ENCODE measurements at places on chromosomes 11 and 22.

- no peak for DNase-seq
Observed at GRCh38 chr11:9047964-9048523, 43.4 kb downstream of the SCUBE2 start.

DNA sequence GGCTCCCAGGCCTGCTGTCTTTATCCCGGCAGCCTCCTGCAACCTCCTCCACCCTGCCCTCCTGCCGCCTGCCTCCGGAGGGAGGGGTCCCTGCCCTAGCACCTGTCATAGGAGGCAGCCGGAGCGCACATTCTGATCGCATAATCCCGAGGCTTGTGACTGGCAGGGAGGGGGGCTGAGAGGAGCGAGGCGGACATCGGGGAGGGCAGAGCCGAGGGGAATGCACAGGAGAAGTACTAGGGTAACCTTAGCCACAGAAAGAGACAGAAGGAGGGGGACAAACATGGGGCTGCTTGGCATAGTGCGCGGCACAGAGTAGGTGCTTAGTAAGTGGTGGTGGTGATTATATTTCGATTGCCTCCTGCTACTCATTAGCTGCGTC lies 9.2 kb upstream of the ALX4 start:
- DNase-seq: no peak

DNA sequence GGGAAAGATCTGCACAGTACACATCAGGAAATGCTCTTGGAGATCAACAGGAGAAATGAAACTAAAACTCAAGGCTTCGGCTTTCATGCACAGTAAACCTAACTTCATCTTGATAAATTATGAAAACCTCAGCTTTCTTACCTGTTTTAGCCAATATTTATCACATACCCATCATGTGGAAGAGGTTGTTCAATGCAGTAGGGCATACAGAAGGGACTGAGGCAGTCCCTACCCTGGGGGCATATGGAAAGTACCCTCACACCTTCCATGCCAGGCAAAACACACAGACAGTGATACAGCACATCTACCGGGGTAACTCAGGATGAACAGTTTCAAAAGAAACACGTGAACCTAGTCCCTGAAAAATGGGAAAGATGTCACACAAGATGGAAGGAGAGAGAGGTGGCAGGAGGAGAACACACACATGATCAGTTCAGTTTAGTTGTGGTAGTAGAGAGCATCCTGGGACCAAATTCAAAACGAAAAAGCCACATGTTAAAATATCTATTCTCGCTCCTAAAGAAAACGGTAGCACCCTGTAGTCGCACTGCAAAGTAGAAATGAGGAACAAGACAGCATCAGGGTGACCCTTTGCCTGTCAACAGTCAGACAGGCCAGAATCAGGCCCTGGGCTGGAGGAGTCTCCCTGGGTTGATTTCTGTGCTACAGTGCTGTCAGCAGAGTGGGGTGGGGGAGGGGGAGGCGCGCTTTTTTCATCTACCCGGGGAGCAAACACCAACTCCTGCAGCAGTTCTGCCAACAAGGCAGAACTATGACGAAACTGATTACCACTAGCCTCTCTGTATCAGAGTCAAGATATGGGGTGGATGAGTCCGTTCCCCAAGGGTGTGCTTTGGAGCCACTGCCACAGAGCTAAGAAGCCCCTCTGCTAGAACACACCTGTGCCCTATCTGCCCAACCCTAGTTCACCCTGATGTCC lies 1.3 kb downstream of the HIRA start:
- no peak for DNase-seq

DNA sequence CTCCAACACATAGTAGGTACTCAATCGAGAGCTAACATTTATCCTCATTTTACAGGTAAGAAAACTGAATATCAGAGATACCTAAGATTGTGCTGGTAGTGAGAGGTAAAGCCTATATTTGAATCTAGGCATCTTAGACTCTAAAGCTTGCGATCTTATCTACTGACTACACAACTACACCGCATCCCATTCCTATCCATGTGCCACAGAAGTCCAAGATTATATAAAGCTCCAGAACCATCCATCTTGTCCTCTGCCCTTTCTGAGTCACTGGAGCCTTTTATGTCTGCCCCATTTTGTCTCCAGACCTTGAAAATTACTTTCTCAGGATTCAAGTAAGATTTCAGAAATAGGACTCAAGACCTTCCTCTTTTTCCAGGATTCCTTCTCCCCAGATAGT lies 84.4 kb downstream of the OR5AK2 start:
- no peak for DNase-seq

DNA sequence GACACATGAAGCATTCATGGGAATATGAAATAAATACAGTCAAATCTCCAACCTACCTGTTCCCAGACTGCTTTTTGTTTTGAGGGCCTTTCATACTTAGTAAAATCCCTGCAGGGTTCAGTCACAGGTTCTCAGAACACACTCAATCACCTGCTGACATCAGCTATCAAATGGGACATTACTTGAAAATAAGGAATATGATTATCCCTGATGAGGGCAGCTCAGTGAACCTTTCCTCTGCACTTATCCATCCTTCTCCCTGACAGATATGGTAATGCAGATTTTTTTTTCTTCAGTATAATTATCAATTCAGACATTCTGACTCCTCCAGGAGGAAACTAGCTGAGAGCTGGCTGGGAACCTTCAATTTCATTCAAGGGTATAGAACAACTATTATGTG lies 1127.4 kb upstream of the CCDC90B start:
- no peak for DNase-seq

DNA sequence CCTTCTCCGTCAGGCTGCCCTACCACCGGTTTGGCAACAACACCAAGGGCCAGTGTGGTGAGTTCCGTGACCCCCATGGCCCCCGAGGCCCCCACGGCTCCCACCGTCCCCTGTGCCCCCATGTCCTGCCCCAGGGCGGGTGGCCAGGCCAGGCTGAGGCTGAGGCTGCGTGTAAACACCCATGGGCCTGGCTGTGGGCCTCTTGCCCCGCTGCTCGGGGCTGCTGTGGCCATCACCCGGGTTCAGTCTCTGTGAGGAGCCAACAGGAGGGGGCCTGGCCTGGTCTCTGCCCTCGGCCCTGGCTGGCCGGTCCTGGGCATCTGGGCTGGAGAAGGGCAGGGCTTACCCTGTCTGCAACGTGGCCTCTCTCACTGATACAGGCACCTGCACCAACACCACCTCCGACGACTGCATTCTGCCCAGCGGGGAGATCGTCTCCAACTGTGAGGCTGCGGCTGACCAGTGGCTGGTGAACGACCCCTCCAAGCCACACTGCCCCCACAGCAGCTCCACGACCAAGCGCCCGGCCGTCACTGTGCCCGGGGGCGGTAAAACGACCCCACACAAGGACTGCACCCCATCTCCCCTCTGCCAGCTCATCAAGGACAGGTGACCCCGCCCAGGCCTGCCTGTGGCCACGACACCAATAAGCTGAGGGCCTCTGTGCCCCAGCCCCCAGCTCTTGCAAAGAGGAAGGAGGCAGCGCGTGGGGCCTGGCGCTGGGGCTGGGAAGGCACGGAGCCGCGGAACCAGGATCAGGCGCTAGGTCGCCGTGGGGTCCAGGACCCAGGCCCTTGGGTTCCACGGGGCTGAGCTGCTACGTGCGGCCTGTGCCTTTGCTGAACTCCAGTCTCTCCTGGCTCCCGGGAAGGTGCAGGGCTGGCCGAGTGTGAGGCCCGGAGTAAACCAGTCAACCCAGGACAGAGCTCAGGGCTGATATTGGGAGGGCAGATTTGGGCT lies 29.0 kb downstream of the MUC2 start:
- DNase-seq: no peak

- DNase-seq: no peak
Observed at GRCh38 chr22:36746375-36746970, 29.4 kb downstream of the IFT27 start.

DNA sequence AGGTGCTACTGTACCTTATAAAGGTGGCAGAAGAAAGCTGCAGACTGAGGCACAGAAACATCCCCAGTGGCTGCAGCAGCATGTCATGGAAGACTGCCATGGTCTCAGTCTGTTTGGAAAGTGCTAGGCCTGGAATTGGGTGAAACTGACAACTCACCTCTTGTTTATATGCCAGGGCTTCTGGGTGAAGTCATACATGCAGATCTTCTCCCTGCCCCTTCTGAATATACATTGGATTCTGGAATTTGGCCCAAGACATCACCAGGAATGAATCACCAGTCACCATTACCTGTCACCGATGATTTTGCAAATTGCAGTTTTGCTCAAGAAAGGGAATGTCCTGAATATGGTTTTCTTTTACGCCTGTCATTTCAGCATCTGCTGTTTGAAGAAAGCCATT lies at the start of gene PLET1:
PLET1 (minus strand) TSS at position 371 of the 400 bp plus-strand sequence; CDS start at position 100, 271 bp downstream.
- DNase-seq: no peak

- DNase-seq: no peak
Observed at GRCh38 chr22:41642331-41643110, 21.4 kb downstream of the XRCC6 start.

- no peak for DNase-seq
Observed at GRCh38 chr11:117486059-117486458, 158.4 kb downstream of the CEP164 start.

DNA sequence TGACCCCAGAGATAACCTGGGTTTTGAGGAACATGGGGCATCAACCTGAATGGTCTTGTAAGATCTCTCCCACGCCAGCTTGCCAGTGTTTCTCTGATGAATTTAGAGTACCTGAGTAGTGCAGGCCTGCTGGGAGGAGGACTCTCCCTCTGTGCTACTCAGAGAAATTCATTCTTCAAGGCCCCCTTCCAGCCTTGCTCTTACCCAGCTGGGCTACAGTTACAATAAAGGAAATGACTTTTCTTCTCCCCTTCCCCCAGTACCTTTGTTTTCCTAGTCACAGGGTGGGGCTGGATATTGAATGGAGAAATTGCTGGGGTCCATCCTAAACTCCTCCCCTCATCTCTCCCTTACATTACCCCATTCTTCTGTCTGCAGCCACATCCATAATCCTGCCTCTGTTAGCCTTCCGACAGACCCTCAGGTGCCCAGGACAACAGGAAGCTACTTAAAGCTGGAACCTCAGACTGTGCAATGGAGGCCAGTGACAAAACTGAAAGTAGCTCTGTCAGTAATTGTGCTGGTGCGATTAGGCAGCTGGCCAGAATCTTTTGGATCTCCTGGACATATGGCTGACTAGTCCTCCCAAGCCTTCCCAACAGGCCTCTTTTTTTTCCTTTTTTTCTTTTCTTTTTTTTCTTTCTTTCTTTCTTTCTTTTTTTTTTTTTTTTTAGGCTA lies 17.4 kb downstream of the LIMK2 start:
- no peak for DNase-seq

DNA sequence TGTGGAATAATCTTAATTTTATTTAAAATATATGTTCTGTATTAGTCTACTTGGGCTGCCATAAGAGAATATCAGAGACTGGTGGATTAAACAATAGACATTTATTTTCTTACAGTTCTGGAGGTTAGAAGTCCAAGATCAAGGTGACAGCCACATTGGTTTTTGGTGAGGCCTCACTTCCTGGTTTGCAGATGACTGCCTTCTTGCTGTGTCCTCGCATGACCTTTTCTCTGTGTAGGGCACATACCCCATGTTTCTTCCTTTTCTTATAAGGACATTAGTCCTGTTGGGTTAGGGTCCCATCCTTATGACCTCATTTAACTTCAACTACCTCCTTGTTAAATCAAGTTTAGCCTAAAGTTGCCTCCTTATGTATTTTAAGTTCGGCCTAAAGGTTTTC lies 202.7 kb upstream of the MPPED2 start:
- no peak for DNase-seq

DNA sequence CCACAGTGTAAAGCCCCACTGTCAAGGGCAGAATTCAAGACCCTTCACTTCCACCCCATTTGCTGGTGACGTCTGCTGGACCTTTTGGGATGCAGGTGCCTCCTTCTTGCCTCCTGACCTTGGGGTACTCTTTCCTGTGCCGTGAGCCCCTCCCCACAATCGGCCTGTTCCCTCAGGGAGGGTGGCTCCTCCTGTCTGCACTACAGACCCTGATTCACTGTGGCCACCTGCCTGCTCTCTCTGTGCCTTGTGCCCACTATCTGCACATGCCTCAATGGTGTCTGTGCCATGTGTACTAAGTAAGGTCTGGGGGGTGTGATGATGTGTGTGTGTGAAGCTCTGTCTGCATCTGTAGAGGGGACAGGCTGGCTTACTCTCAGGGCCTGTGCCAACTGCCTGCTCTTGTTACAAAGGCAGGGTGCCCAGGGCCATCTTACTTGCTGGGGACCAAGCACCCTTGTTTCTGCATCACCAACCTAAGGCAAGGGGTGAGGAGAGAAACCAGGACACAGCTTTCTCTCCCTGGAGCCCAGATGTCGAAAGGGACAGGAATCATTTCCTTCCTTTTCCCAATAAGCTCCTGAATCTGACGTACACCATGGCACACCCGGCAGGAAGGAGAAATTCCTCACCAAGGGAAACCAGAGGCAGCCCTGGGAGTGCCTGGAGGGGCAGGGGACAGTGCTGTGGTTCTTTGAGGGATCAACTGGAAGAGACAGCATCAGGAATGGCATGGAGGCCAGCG lies 3.7 kb downstream of the PPM1F start:
- DNase-seq: no peak

- DNase-seq: no peak
Observed at GRCh38 chr11:133896028-133896427, 50.7 kb upstream of the SPATA19 start.

- no peak for DNase-seq
Observed at GRCh38 chr22:20226077-20226716, 41.9 kb downstream of the RTN4R start.

DNA sequence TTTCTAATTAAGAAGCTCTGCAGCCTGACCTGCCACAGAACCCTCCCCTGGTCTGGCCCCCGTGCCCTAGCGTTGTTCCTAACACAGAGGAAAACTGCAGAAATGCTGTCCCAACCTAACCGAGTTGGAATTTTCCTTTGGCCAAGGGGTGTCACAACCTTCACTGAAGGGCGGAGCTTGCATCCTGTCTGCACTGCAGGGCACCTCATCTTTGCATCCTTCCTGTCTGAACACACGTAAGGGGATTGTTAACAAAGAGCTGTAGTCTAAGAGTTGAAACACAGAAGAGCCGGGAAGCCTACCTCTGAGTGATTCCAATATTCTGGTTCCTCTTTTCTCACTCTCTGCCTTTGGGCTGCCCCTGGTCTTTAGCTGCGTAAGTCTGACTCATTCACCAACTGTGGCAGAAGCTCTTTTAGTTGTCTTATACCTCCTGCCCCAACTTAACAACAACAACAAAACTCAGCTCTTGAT lies 1.6 kb downstream of the DIXDC1 start:
- no peak for DNase-seq

DNA sequence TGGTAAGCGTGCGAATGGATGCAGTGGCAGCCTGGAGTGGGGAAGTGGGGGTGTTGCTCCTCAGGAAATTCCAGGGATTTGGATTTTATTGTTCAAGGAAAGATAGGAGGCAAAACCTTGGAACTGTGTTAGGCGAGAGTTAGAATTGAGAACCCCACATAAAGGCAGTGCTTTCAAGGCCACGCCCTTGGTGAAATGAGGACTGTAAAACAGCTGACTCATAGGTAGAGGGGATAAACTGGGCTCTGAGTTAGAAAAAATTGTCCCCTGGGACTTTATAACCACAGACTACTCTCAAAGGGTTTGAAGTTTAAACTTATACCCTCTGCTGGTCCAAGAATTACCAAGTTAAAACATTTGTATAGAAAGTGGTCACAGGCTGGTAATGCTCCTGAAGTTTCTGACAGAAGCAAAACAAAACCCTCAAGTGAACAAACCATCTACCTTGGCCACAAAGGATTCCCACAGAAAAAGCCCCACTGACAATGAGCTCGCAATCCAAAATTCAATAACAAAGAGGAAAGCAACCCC lies 250.3 kb upstream of the TBCEL start:
- DNase-seq: no peak

Data from NCI-H1417 treated with DMSO at 0.1 percent for 48 hours (cell line).